ENCODE measurements at places on chromosomes 7 and 10.

- no peak for DNase-seq
Observed at GRCh38 chr10:104472505-104472904, 118.9 kb downstream of the CFAP58 start.

GRCh38 chr10:3413937-3414666 lies 241.5 kb upstream of the PITRM1 start:
- no peak for DNase-seq

DNA sequence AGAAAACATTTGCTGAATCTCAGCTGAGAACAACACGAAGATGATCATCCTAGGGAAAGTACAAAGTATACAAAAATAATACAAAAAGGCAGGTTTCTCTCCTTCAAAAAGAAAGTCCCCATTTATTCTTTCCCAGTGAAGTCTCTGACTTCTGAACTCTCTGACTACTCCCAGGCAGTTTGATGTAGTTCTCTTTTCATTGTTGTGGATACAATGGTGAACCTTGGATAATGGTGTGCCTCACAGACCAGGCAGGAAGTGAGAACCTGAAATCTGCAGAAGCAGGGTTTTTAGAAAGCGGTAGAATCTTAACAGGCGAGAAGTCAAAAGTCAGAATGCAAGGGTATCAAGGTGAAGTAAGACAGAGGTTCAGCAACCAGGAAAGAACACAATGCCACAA lies 150.8 kb upstream of the NRP1 start:
- DNase-seq = no peak

- DNase-seq = no peak
Observed at GRCh38 chr7:41122256-41122987, 580.5 kb downstream of the INHBA start.

DNA sequence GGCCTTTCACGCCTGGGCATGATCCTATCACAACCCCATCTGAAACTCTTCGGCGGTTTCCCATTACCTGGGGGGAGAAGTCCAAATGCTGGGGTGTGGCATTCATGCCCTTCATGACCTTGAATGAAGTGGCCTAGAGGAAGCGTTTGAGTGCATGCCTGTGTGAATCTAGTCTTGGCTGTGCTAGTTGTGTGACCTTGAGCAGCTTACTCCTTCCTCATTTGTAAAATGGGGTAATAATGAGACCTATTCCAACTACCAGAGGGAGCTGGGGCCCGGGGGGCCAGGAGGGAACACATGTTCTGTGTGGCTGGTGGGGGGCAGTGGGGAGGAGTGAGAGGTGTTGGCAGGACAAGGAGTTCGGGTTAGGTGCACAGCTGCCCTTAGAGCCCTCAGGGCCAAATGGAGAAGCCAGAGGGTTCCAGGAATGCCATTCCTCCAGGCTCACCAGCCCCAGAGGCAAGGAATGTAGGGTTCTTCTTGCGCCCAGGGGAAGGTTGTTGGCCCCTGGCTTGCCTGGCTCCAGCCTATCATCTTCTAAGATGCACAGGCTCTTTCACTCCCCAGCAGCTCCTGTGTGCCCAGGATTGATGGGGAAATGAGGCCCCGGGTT lies 21.3 kb upstream of the TBRG4 start:
- DNase-seq = no peak

- no peak for DNase-seq
Observed at GRCh38 chr10:85318809-85319807, 990.7 kb downstream of the CCSER2 start.

GRCh38 chr10:78413076-78414055 lies 379.7 kb downstream of the RPS24 start:
- DNase-seq = no peak

GRCh38 chr10:67836488-67836887 lies 1.5 kb downstream of the DNAJC12 start:
- DNase-seq = no peak

- no peak for DNase-seq
Observed at GRCh38 chr7:155806096-155806871, 6.0 kb downstream of the SHH start.

DNA sequence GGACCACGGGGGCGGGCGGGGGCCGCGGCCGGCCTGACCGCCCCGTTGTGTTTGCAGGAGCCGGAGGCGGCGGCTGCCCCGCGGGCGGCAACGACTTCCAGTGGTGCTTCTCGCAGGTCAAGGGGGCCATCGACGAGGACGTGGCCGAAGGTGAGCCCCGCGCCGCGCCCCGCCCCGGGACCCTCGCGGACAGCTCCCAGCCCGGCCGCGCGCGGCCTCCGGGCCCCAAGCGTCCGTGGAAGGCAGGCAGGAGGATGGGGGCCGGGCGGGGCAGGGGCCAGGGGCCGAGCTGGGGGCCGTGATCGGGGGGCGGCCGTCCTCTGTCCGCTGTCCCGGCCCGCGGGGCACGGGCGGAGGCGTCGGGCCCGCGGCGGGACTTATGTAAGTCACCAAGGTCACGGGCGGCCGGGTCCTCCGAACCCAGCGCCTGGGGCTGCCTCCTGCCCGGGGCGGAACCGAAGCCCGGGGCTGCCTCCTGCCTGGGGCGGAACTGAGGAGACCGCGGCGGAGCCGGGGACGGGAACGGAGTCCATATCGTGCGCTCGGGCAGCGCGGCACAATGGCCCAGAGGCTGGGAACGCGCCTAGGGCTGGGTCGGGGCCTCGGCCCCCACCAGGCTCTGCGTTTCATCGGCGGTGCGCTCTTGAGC lies 497 bp downstream of the PPP2R2D start:
- DNase-seq = peak; percentile 55

DNA sequence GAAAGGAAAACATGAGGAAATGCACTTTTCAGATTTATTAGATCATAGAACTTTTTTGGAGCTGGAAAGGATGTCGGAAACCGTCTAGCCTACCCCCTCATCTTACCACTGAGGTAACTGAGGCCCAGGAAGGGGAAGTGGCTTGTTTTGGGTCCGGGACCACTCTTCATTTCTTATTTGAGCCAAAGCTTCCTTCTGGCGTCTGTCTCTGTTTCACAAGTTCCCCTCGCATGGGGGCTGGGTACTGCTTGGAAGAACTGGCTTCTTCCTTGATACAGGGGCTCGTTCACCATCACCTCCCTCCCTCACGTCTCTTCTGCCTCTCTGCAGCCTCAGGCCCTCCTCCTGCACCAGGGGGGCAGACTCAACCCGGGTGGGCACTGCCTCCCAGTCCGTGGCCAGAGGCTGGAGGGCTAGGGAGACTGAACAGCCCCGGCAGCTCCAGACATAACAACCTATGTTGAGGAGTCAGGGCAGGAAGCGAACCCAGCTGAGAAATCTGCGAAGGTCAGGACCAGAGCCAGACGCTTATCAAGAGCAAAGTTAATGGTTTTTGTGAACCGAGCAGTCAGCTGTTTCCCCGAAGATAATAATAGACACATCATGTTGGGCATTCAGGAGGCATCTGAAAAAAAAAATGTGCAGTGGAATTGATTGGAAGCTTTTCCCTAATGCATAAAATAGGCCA lies 12.9 kb downstream of the HTRA1 start:
- DNase-seq = no peak

- no peak for DNase-seq
Observed at GRCh38 chr10:119658274-119658673, 7.1 kb downstream of the BAG3 start.

DNA sequence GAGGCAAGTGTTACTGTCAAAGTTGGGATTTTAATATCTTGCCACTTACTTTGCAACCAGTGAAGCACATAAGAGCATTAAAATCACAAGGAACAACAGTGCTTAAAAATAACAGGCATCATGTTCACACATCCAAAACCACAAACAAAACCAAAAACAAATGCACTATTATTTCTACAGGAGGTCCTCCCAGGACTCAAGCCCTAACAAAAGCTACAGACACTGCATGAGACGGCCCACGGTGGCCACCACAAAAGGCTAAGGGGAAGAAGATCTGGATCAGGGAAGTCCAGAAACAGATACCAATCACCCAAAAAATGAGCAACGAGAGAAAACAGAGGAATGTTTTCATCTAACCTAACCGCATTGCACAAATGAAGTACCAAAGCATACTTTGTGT lies 158.4 kb downstream of the ZMYND11 start:
- no peak for DNase-seq

- DNase-seq = no peak
Observed at GRCh38 chr7:100384628-100385294, 11.5 kb downstream of the PILRA start.

GRCh38 chr7:19442016-19442785 lies 266.6 kb downstream of the POLR1F start:
- DNase-seq = no peak

DNA sequence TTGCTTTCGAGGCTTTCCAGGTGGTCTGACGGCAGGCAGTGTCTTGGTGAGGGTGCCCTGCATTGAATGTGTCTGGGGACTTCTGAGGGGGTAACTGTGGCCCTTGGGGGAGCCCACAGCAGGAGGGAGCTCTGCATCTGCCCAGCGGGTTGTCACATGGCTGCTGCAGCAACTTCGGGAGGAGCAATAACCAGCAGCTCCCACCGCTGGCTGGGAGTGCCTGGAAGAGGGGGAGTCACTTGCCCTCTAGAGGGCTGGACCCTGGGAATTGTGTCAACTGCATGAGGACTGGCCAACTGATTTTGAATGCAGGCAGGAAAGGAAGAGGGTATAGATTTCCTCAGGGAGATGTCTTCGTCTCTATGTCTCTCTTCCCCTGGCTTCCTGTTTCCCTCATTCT lies 26.4 kb downstream of the C10orf120 start:
- no peak for DNase-seq

GRCh38 chr7:157544980-157545680 lies 208.3 kb downstream of the DNAJB6 start:
- DNase-seq = no peak

DNA sequence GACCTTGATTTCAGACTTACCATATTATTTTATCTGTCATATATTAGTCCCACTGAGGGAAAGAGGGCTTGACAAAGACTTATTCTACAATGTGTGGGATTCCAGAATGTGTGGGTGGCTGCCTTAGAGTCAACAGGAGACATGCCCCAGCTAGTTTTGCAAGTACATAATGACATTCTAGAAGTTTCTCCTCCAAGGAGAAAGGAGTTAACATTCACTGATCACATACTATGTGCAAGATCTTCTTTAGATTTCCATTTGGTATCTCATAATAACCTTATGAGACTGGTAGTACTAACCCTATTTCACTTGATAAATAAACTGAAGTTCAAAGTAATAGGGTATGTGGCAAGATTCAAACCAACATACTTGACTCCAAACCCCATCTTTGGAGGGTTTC lies 25.2 kb downstream of the IRF5 start:
- no peak for DNase-seq

GRCh38 chr10:69061305-69062161 lies 26.4 kb upstream of the SRGN start:
- peak; percentile 70 for DNase-seq

- no peak for DNase-seq
Observed at GRCh38 chr7:47181746-47182361, 400.1 kb downstream of the TNS3 start.

DNA sequence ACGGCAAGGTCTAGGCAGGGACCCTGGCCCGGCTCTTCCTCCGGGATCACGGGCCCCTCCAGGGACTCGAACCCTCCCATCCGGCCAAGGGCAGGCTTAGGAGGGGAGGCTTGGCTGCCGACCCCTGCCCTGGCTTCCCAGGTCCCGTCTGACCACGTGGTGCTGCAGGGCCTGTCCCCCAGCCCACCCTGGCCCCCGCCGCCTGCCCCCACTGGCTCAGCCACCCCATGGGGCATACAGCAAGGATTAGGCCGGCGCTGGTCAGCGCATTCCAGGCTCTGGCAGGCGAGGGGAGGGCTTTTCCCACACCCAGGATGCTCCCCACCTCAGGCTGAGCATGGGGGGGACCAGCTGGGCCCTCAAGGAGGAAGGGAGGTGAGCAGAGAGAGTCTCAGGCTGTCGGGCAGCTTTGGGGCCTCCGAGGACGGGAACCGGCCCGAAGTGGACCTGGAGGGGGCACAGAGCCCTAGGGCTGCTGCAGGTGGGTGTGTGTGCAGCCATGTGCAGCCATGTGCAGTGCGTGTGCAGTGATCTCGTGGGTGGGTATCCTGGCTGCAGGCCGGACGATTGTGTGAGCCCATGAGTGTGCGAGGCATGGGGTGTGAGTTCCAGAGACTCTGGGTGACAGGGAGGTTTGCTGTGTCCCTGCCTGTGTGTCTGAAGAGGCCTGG lies 713 bp upstream of the GRIFIN start:
- no peak for DNase-seq

- peak; percentile 60 for DNase-seq
Observed at GRCh38 chr10:70331486-70332268, 47.9 kb upstream of the NPFFR1 start.

GRCh38 chr7:55271069-55271626 lies 94.0 kb upstream of the LANCL2 start:
- DNase-seq = no peak

GRCh38 chr10:93175490-93175889 lies 101.8 kb downstream of the CYP26A1 start:
- no peak for DNase-seq

DNA sequence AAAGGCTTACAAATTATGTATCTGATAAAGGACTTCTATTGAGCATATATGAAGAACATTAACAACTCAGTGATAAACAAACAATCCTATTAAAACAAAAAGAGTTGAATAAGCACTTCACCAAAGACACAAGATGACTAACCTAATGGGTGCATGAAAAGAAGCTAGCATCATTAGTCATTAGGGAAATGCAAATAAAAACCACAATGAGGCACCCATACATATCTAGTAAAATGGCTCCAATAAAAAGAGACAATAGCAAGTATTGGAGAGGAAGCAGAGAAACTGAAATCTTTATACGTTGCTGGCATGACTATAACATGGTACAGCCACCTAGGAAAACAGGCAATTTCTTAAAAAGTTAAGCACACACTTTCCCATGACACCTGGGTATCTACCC lies 77.6 kb upstream of the ZMIZ1 start:
- DNase-seq = no peak

- DNase-seq = no peak
Observed at GRCh38 chr10:50381642-50382041, 130.3 kb upstream of the ASAH2 start.

DNA sequence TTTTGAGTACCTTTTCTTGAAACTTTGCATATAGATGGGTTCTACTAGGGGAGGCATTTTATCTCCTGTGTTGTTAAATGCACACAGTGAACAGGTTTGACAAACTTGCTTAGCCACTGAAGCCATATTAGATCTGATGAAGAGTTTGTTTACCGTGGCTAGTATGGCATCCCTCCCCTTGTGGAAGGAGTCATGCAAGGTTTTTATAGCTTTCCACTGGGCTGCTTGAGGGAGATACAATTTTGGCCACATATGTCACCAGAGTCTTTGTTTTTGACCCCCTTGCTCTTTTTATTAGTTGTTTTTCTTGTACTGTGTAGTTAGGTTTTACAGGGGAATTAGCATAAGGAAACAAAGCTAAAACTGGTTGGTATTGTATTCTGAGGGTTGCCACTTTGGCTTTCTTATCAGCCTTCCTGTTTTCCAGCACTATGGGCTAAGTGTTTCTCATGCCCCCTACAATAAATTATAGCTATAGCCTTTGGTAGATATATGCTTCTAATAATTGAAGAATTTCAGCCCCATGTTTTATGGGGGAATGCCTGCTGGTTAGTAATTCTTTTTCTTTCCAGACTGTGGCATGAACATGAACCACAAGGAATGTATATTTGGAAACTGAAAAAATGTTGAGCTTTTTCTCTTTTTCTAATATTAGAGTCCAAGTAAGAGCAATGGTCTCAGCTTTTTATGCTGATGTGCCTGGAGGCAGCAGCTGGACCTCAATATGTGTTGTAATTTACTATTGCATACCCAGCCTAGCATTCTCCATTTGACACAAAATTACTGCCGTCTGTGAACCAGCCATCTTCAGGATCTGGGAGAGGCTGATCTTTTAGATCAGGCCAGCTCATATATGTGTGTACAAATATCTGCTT lies 18.4 kb upstream of the STEAP2 start:
- no peak for DNase-seq
